Muscle of arm (tissue), 14 donors: ENCODE measurements at places on chromosomes 4 and X. TPM values are rescaled to one million over a fixed set of nuclear protein-coding genes. Genes with fewer than 3 reads are reported as not detected.

The ATOH1 gene
- not detected for polyA plus RNA-seq

DNA sequence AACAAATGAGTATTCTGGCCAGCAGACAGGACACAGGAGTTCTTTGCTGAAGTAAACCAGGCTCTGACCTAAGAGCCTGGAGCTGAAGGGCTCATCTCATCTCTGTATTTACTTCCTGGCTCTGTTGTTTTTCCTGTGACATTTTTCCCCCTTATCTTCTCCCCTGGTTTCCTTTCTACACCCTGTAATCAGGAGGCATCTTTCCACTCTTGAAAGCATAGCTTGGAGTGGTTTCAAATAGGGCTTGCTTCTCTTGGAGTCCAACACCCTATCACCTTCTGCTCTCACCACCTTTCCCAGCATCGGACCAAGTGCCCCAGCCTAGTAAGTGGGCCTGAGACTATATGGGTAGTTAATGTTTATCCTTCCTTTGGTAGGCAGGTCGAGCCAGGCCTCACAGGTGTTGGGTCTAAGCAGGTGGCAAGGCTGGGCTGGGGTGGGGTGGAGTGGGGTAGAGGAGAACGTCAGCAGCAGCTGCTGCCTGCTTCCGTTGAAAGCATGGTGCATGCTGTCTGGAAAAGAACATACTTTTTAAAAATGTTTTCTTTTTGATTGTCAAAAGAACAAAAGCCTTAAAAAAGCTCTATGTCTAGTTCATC lies 1.2 kb downstream of the DRP2 start:
- DNase-seq: no peak

The NAP1L3 gene
- not detected for polyA plus RNA-seq

DNA sequence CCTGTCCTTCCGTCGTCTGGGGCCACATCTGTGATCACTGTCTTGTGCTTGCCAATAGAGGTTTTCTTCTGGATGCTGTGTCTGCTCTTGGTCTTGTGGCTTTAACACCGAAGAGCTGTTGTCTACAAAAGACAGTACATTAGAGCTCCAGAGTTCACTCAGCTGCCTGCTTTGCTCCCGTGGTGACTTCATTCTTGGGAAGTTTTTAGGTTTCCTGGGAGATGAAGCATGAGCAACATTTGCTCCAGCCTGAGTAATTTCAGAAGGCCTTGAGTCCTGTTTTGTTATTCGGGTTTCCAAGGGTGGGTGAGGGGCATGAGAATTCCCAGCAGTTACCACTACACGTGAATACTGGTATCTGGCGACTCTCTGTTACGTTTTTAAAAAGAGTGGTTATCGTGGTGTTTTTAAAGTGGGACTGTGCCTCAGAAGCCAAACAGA lies 189.2 kb downstream of the SHROOM3 start:
- peak; percentile 89 for DNase-seq

The CSAG1 gene
- polyA plus RNA-seq: not detected

GRCh38 chr4:74990276-74990875 lies 57.5 kb downstream of the PARM1 start:
- peak; percentile 76 for DNase-seq

The SCML2 gene
- 6.8 TPM for polyA plus RNA-seq

GRCh38 chrX:136477026-136477425 lies 10.7 kb upstream of the BRS3 start:
- DNase-seq: no peak

GRCh38 chrX:47854474-47854873 lies 17.8 kb downstream of the ZNF81 start:
- DNase-seq: peak; percentile 15

GRCh38 chr4:122959981-122960610 lies 37.7 kb upstream of the NUDT6 start:
- no peak for DNase-seq

The SHROOM2 gene
- 1.6 TPM for polyA plus RNA-seq

- no peak for DNase-seq
Observed at GRCh38 chr4:16995451-16995850, 97.0 kb upstream of the LDB2 start.

DNA sequence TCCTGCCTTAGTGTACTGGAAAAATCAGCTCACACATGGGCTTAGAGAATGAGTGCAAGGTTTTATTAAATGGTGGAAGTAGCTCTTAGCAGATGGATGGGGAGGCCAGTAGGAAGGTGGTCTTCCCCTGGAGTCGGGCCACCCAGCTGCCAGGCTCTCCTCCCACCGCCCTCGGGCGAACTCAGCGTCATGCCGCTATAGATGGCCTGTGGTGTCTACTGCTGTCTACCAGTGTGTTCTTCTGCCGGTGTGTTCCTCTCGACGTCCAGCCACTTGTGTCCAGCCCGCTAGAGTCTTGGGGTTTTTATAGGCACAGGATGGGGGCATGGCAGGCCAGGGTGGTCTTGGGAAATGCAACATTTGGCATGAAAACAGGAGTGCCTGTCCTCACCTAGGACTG lies 198.7 kb upstream of the NDST3 start:
- no peak for DNase-seq

DNA sequence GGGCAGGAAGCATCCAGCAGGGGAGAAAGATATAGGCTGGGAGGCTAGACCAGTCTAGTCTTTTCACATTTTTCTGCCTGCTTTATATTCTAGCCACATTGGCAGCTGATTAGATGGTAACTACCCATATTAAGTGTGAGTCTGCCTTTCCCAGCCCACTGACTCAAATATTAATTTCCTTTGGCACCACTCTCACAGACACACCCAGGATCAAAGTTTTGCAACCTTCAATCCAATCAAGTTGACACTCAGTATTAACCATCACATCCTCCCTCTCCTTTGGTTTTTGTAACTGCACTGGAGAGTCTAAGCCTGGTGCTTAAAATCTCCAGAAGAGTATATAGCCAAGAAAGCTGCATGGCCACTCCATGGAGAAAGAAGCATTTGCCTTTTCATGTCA lies 560.4 kb downstream of the GRXCR1 start:
- no peak for DNase-seq

The CENPVL1 gene
- polyA plus RNA-seq: not detected

The TRPC3 gene
- polyA plus RNA-seq: 2.1 TPM

- DNase-seq: no peak
Observed at GRCh38 chrX:118552121-118552900, 56.7 kb downstream of the DOCK11 start.

DNA sequence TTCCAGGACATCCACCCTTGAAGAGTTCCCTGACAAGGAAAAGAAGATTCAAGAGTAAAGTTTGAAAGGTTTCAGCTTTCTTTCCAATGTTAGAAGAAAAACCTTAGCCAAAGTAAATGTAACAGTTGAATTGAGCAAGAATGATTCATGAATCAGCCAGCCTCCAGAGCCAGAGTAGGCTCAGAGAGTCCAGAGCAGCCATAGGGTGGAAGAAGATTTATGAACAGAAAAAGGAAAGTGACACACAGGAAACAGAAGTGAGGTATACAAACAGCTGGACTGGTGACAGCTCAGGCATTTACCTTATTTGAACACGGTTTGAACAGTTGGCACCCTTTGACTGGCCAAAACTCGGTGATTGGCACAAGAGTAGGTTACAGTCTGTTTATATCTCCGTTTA lies 63.2 kb downstream of the QDPR start:
- DNase-seq: no peak

The REPS2 gene
- 7.7 TPM for polyA plus RNA-seq

- no peak for DNase-seq
Observed at GRCh38 chr4:12586242-12587006, 897.7 kb downstream of the RAB28 start.

The JADE1 gene
- 35.4 TPM for polyA plus RNA-seq

The NCBP2L gene
- polyA plus RNA-seq: not detected

The SLC34A2 gene
- 0.21 TPM for polyA plus RNA-seq

The ASB5 gene
- 41.0 TPM for polyA plus RNA-seq

The ADH1A gene
- not detected for polyA plus RNA-seq

The LRP2BP gene
- 5.6 TPM for polyA plus RNA-seq

The SMIM10L2A gene
- 2.2 TPM for polyA plus RNA-seq
